ENCODE measurements at places on chromosomes 7 and 10.

GRCh38 chr10:72692994-72693781, 1.2 kb downstream of the MCU start:
- DNase-seq: no peak

DNA sequence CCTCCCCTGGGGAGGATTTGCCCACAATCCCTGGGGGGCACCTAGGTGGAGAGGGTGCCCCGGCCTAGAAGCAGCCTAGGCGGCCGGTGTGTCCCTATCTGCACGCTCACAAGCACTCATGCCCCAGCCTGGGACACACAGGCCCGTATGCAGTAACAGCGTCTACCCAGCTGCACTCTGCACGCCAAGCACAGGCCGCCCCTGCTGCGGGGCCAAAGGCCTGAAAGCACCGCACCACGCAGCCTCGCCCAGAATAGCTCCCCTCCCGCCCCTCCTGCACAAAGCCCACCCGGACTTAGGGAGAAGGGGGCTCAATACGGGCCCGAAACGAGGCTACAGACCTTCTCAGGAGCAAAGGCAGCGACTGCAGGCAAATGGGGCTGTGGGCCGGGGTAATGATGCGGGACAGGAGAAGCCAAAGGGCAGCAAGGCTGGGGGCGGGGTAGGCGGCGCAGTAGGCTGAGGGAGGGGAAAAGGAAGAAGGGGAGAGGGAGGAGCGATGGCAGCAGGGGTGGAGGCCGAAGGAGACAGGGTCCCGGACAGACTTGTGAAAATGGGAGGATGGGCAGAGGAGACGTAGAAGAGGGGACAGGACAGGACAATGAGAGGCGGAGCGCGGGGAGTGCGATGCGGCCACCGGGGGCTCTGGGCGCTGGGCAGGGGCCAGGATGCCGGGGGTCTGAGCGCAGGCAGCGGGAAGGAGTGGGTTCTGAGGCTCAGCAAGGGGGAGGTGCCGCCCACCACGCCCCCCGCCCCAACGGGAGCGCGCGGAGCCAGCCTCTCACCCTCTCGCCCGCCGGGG, 544 bp downstream of the GPRIN2 start:
- no peak for DNase-seq

DNA sequence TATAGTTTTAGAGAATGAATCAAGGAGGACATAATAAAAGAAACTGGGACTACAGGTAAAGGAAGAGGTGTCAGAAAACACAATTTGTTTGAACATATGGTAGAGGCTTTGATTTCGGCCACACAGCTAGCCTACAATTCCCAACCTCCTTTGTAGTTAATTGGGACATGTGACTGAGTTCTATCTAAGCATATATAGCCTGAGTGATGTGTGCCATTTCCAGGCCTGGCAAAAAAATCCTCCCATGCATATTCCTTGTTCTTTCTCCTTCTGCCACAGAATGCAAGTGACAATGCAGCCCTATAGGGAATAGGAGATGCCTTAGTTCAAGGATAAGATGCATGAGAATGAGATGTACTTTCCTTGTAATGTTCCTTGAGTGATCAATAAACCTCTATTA, 590.7 kb upstream of the STEAP1 start:
- DNase-seq: no peak

- peak; percentile 82 for DNase-seq
Observed at GRCh38 chr10:42367532-42368230, 270.7 kb downstream of the ZNF33B start.

DNA sequence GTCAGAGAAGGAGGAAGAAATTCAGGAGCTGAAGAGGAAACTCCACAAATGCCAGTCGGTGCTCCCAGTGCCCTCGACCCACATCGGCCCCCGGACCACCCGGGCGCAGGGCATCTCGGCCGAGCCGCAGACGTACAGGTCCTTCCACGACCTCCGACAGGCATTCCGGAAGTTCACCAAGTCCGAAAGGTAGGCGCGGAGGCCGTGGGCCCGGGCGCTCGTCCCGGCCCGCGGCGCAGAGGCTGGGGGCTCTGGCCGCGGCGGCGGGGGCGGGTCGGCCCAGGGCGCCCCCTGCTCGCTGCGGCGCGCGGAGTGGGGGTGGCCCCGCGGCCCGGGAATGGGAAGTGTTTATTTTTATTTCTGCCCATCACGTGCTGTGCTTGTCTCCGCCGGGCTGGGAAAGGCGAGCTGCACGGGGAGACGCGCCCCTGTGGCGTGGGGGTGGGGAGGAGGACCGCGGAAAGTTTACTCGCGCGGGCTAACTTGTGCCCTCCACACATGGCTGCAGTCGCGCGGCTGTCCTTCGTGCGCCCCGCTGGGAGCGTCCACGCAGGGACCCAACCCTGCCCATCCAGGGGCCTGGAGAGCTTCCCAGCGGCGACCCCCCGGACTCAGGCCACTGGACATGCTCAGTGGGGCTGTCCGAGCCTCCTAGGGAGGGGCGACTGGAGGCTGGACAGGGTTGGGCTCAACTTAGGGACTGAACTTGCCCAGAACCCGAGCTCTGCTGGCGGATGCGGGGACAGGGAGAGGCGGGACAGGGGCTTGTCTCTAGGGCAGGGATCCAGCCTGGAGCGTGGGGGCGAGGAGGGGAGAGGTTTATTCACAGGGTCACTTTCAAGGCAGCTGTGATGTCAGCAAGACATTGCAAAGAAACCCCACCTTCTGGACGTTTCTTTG, 82.6 kb upstream of the PRKG1 start:
- no peak for DNase-seq

GRCh38 chr10:14020037-14020664, 310.6 kb downstream of the FRMD4A start:
- DNase-seq: no peak

GRCh38 chr10:22669163-22669711, 45.1 kb downstream of the PIP4K2A start:
- no peak for DNase-seq

GRCh38 chr7:52758356-52758755, 277.1 kb upstream of the POM121L12 start:
- DNase-seq: no peak

- DNase-seq: no peak
Observed at GRCh38 chr7:3078514-3078913, 34.8 kb upstream of the CARD11 start.

DNA sequence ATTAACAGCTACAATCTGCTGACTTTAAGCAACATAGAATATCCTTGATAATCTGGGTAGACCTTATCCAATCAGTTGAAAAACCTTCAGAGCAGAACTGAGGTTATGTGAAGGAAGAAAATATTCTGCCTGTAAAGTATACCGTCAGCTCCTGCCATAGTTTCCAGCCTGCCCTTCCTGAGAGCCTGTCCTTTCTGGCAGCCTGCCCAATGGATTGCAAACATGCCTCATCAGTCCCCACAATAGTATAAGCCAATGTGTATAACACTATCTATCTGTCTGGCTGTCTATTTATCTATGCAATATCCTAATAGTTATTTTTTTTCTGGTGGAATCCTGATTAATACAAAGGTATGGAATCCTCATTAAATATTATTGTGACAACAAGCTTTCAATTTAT, 489.2 kb upstream of the KCND2 start:
- no peak for DNase-seq

GRCh38 chr10:33117230-33117629, 159.2 kb upstream of the ITGB1 start:
- DNase-seq: no peak

GRCh38 chr7:80210400-80210799, 75.8 kb downstream of the GNAI1 start:
- DNase-seq: no peak

- DNase-seq: no peak
Observed at GRCh38 chr7:75843613-75844116, 30.1 kb upstream of the CCL24 start.

GRCh38 chr7:21902240-21902639, 43.5 kb downstream of the CDCA7L start:
- DNase-seq: no peak

DNA sequence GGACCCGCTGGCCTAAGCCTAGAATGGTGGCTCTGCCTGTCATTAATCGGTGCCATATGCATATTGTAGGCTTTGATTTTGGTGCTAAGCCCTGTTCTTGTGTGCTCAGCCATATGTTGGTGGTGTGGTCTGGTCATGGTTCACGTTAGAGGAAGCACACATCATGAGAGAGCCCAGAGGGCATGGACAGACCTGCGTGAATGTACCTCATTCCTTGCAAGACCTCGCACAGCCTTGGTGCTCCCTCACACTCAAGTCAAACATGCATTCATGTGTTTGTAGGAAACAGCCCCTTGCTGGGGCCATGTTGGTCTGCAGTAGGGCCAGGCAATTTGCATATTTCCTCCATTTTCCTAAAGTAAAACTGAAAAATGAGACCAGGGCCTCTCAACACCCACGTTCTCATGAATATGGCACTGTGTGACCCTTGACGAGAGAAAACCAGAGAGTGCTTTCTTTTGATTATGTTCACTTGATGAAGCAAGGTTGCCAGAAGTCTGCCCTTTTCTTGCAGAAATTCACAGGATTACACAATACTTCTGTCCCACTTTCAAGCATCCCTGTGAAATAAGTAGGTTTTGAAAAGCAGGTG, 268.7 kb downstream of the CELF2 start:
- no peak for DNase-seq

GRCh38 chr7:94594882-94595281, 61.1 kb downstream of the SGCE start:
- no peak for DNase-seq

All from DMS 273 treated with DMSO at 0.1 percent for 48 hours (cell line).